ENCODE measurements at places on chromosomes 16 and 17.

GRCh38 chr17:81392909-81393654, 2.2 kb upstream of the BAHCC1 start:
- DNase-seq: no peak

DNA sequence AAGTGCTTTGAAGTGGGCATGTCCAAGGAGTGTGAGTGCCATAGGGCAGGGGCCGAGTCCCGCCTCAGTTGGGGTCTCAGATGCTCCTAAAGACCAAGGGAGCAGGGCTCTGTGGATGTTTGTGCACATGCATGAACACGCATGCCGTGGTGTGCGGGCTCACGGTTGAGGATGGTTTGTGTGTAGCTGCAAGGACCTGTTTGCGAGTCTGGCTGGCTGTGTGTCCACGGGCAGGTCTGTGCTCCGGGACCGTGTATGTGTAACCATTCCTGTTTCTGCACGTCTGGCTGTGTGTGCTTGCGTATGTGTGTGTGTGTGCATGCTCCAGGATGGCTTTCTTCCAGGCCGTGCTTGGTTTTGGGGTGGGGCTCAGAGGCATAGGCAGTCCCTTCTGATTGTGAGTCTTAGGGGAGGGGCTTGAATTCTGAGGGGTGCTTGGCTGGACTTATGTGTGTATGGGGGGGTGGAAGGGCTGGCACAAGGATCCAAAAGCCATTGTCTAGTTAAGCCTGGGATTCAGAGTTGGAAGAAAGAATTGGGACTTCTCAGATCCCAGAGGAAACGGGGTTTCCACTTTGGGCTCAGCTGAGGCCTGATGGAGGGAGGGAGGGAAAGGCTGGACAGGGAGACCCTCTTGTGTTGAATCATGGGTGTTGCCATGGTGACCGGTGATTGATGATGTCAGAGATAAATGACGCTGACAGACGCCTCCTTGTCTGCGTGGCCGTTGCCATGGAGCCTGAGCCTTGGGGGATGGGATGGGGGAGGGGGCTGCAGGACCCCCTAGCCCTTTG, 14.4 kb downstream of the GJD3 start:
- DNase-seq: no peak

- no peak for DNase-seq
These were observed 72.9 kb upstream of the ZNF469 start for GRCh38 chr16:88309908-88310265.

DNA sequence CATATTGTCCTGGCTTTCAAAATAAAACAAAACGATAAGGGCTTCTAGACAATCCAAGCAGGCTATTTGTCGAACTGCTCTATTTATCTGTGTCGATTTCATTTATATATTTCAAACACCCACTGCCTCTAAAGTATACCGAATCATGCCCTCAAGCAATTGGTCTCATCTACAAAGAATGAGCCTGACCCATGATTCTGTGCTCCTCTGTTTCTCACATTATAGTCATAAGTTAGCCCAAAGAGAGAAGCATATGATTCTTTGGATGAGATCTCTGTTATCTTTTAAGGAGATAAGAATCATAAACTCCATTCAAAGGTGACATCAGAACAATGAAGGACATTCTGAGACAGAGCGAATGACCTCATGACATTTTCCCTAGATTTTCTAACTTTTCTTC, 191.1 kb downstream of the MAP2K6 start:
- DNase-seq: no peak

DNA sequence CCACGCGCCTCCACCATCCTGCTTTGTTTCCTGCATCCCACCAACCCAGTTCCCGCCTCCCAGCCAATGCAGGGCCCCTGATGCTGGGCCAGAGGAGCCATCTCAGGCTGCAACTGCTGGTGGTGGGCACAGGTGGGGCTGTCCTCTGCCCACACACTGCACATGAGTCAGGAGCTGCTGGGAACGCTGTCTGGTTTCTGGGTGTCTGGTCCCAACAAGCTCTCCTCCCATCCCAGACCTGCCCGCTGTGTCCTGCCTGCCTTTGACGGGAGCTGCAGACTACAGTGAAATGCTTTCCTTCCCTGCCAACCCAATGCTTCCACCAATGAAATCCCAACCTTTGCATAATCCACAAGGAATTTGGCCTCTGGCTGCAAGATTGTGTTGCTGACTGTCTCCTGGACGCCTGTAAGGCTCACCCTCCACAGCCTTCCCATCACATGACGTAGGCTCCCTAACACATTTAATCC, 98.9 kb downstream of the N4BP1 start:
- no peak for DNase-seq

DNA sequence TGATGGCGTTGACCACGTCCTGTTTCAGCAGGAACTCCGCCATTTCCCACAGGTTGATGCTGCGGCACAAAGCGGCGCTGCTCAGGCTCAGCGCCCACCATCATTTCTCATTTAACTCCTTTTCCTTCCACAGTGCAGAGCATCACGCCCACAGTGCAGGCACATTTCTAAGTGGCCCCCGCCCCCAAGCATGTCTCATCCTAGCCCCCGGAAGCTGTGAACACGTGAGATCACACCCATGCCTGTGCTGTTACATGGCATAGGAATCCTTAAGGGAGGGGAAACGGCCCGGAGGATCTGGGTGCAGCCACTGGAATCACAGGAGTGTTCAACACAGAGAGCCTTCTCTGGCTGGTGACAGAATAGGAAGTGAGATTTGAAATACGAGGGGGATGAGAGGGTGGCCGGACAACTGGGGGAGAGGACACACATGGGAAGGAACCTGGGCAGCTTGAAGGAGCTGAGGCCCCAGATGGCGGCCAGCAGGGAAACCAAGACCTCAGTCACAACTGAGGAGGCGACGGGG, 4.7 kb downstream of the NAGPA start:
- no peak for DNase-seq

DNA sequence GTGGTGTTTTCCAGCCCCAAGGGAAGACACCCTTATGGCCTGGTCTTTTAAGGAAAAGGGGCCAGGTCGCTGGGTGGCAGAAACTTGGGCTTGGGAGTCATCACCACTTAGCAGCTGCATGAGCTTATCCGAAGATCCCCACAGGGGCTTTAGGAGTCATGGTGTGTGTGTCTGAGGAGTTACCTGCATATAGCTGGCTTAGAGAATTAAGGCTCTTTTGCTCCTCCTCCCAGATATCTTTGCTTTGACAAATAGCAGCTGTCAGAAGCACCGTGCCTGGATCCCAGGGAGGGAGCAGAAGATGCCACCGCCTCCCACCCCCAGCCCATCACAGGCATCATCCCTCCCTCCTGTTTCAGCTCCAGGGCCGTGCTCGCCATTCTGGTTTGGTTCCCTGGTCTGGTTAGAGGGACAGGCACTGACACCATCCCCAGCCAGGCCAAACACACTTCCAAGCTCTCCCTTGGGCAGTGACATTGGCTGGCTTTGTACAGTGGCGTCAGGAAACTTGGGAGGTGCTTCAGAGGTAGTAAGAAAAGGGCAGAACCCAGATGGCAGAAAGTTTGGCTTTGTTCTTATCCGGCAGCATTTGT, 17.4 kb downstream of the LDHD start:
- no peak for DNase-seq

Measured in anterior cingulate cortex (tissue), 58 donors.